Activated naive CD8-positive, alpha-beta T cell treated with anti-CD3 and anti-CD28 coated beads, Interleukin-2, amount 50 U/mL, for 24 hours (primary cell): ENCODE measurements at places on chromosomes 3 and 15.

DNA sequence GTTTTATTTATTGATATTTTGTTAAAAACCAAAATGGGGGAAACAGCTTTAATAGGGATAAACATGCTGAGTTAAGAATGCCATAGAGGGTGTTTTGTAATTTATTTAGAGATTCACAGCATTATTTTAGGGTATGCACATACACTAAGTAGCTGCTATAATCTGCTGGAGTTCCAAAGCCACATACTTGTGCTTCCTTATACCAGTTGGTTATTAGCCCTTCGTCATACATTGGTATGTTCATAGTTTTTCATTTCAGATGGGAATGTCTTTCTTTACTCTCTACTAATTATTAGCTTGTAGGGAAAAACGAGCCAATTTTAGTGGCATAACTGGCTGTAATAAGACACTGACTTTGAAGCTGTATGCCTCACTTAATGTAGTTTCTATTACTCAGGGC is 74.9 kb downstream of the PFN2 start:
- no peak for DNase-seq

- DNase-seq, result no peak
Measured at GRCh38 chr3:165491487-165491886, 295.3 kb upstream of the SLITRK3 start.

DNA sequence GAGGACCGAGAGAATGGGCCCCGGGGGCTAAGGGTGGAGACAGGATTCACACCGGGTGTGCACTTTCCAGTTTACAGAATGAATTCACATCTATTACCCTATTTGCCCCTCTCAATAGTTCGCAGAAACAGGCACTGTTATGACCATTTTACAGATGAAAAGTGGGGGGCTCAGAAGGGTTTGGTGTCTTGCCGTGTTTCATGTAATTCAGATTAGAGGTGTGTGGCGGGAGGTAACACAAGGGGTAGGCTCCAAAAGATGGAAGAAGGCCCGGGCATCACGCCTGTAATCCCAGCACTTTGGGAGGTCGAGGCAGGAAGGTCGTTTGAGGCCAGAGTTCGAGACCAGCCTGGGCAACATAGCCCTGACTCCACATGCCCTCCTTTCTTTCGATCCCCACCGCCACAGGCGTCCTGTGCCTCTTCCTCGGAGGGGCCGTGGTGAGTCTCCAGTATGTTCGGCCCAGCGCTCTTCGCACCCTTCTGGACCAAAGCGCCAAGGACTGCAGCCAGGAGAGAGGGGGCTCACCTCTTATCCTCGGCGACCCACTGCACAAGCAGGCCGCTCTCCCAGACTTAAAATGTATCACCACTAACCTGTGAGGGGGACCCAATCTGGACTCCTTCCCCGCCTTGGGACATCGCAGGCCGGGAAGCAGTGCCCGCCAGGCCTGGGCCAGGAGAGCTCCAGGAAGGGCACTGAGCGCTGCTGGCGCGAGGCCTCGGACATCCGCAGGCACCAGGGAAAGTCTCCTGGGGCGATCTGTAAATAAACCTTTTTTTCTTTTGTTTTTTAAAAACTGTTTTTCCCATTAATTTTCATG is 3.4 kb downstream of the DUOXA2 start:
- no peak for DNase-seq

GRCh38 chr3:28586325-28586724 is 237.7 kb upstream of the AZI2 start:
- no peak for DNase-seq

- DNase-seq, result no peak
Measured at GRCh38 chr15:85527895-85528294, 147.5 kb downstream of the AKAP13 start.
